GM12892 (cell line): ENCODE measurements at places on chromosomes 12 and 14.
A peak's percentile ranks its signal among the peaks of the same experiment; 100 is the strongest.

GRCh38 chr14:95260537-95261361 lies 59.0 kb downstream of the CLMN start:
- no peak for DNase-seq

DNA sequence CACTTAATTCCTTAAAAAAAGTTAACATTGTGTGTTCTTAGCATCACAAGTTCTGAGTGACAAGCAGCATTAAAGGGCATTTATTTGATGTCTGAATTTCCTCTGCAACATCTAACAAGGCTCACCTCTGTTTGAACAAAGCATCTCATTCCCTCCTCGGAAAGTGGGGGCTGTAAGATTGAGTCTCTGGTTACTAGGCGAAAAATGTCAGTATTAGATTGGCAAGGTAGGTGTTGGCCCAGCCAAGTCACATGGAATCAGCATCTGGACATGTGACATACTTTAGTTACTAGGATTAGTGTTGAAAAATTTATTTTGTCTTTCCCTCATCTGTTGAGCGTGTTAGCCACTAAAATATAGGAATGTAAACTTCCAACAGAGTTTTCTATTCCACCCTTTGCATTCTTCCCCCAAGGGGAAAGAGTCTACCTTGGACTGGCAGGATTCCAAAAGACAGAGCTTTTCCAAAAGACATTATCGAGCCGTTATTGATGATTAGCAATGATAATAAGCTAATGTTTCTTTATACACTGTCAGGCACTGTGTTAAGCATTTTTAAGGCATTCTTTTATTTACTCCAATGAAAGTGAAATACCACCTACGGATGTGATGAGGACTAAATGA lies 194.9 kb upstream of the BTG1 start:
- DNase-seq, result no peak

- DNase-seq, result no peak
These were observed 170.5 kb downstream of the PTPN11 start for GRCh38 chr12:112589275-112589674.

DNA sequence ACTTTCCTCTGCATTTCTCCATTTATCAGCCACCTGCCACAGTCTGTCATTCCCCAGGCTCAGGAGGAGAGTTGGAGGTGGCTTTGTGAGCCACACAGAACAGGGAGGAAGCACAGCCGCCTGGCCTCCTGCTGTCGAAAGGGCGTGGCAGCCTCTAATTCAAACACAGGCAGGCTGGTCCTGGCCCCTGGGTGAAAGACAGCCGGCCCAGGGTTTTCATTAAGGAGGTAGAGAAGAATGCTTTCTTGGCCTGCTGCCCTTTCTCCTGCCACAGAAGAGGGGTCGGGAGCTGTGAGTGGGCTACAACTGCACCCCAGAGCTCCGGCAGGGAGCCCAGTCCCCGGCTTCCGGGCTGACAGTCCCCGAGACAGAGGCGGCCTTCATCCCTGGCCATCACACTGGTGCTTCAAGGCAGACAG lies 108.6 kb upstream of the FZD10 start:
- DNase-seq, result no peak

- no peak for DNase-seq
These were observed 107.7 kb upstream of the LRFN5 start for GRCh38 chr14:41498959-41499358.

DNA sequence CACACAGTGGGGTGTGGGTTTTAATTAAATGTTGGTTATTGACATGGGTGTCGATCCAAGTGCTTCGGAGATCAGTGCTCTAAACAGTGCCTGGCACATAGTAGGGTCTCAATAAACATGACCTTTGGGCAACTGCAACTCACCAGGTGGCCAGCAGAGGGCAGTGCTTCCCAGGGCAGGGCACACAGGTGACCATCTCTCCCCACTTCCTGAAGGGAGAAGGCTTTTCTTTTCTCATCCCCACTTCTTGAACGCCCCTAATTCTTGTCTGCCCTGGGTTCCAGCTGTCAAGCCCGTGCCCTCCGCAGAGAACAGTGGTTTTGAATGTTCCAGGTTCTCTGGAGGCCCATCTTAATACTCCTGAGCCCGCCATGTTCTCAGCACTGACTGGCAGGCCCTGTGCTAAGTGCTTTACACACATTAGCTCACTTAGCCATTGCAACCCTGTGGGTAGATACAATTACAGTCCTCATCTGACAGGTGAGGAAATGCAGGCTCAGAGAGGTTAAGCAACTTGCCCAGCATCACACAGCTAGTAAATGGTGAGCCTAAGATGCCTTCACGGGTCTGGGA lies 16.3 kb downstream of the RAPGEF3 start:
- no peak for DNase-seq

GRCh38 chr14:43765474-43765873 lies 741.6 kb downstream of the FSCB start:
- DNase-seq, result no peak

- DNase-seq, result no peak
These were observed 590.5 kb upstream of the ATP2B1 start for GRCh38 chr12:90299121-90299520.

DNA sequence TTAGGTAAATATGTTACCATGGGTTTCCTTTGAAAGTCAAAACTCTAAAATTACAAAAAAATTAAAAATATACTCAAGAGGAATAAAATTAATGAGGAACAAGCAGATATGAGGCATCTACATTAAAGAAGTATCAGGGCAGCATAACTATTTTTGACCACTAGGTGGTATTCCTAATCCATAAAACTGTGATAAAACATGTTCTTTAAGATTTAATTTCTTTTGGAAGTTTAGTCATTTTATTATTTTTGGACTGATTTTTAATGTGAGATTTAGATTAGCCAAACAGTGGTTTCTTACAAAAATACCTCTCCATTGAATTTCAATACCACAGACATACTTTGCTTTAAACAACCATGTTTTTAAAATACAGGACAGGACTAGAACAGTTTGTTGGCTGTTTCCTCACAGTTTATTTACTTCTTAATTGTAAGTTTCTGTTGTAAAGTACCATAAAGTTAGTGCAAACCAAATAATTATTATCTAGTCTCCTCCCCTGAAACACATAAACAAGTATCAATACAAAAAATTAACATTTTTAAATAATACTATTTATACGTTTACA lies 49.8 kb downstream of the NTS start:
- DNase-seq, result no peak

- no peak for DNase-seq
These were observed 29.4 kb downstream of the BCAT1 start for GRCh38 chr12:24919346-24920001.

GRCh38 chr14:68146818-68147217 lies 327.2 kb downstream of the RAD51B start:
- no peak for DNase-seq

- no peak for DNase-seq
These were observed 236.3 kb downstream of the GALC start for GRCh38 chr14:87756661-87757060.

DNA sequence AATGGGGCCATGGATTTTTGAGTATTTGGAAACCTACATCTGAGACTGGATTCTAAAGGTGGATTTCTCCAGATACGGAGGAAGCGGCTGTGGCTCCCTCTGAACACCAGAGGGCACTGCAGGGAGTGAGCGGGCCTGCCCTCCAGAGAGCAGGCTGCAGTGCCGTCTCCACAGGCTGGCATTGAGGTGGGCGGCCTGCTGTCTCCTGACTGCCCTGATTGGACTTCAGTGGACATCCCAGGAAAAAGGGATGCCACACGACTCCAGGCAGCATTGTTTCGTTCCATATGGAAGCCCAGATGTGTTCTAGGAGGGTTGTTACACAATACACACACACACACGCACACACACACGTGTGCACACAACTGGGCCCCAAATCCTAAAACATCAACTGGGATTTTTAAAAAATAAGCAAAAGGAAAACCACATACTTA lies 20.9 kb upstream of the ANO2 start:
- DNase-seq, result peak; percentile 43
